ENCODE measurements at places on chromosomes 16 and 17.

DNA sequence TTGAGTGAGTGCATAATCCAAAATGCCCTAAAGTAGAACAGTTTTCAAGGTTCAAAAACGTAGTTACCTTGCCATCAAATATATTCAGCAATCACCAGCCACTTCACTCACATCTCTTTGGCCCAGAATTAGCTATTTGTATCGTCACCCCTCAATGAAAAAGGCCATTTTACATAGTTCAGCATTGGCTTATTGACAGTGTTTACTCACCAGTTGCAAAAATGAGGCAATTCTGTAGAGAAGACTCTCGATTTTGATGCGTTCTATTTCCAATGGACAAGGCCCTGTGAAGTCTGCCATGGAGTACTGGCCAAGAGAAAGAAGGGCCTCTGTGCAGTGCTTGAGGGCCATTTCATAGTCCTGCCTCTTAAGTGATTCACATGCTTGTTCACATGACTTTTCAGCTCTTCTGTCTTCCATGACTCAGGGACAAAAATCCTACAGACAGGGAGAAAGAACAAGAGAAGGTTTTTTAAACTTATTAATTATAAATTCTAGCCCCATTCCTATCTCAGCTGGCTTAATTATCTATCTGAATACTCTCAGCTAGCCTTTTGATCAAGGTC, 26.5 kb downstream of the HELZ start:
- DNase-seq, result no peak

DNA sequence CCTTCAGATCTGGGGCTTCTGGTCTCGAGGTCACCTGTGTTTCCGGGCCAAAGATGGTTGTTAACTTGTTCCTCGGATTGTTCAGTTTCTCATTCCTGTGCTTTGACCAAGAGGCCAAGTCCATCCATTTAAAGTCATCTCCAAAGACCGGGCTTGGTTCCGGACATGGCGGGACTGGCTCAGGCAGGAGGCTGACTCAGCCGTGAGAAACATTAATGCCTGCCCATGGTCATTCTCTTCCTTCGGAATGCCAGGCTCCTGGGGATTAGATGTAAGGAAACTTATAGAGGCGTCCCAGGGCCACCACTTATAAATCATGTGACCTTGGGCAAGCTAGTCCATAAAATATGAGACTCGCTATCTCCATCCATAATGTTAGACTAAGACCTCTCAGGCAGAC, 13.6 kb upstream of the NKD1 start:
- peak; percentile 7 for DNase-seq

GRCh38 chr16:79347277-79347676, 253.3 kb downstream of the MAF start:
- no peak for DNase-seq

DNA sequence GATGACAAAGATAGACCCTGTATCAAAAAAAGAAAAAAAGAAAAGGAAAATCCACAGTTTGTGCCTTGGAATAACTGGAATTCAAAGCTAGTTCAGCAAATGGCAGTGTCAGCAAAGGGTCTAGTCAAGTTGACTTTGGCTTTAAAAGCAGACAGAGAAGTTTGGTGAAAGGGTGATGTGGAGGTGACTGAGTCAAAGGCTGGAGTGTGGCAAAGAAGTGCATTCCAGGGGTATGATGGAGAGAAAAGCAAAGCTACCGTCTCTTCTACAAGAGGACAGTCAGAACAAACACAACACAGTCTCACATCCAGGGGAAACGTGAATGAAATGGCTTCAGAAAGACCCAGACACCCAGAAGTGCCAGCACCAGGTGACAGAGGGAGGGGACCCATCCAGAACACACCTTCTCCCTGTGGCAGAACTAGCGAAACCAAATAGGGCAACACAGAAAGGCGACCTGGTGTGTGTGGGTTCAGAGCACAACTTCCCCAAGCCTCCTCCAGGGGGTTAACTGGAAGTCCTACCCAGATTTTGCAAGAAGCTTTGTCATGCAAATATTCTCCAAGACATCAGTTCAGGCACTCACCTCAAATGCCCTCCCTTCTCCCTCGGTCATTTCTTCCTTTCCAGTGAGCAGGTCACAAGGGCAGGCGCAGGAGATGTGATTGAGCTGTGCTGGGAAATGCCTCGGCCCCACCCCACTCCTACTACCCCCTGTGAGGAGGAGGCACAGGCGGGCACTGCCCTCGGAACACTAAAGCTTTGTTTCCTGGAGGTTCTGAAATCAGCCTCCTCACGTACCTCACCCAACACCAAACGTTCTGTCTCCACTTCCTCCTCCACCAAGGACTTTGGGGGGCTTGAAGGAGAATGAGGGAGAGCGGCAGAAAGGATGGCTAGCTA, 481.9 kb downstream of the SOX9 start:
- peak; percentile 71 for DNase-seq

DNA sequence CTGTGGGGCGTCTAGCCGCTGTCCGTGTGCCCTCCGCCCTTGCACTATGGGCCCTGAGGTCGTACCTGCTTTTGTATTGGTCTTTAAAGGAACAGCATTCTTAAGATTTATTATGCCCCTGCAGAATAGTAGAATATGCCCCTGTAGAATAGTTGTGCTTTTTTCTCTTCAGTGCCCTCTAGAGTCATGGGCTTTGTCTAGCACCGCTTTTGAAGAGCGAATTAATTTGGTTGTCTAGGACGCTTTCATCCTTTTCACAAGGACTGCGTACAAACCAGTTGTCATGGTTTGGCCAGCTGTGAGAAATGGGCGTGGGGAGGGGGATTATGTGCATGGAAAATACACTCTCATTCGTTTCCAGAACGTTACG, 621 bp downstream of the CEP95 start:
- DNase-seq, result peak; percentile 60

DNA sequence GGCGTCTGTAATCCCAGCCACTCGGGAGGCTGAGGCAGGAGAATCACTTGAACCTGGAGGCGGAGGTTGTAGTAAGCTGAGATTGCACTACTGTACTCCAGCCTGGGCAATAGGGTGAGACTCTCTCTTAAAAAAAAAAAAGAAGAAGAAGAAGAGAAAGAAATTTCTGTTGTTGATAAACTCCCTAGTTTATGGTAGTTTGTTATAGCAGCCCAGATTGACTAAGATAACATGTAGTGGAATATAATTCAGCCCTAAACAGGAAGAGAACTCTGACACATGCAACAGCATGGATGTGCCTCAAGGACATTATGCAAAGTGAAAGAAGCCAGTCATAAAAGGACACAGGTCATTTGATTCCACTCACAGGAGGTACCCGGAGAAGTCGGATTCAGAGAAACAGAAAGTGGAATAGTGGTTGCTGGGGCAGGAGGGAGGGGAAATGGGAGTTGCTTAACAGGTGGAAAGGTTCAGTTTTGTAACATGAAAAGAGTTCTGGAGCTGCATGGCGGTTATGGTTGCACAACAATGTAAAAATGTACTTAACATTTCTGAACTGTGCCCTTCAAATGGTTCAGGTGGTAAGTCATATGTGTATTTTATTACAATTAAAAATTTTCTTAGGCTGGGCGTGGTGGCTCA, 26.0 kb upstream of the PRM1 start:
- DNase-seq, result no peak

DNA sequence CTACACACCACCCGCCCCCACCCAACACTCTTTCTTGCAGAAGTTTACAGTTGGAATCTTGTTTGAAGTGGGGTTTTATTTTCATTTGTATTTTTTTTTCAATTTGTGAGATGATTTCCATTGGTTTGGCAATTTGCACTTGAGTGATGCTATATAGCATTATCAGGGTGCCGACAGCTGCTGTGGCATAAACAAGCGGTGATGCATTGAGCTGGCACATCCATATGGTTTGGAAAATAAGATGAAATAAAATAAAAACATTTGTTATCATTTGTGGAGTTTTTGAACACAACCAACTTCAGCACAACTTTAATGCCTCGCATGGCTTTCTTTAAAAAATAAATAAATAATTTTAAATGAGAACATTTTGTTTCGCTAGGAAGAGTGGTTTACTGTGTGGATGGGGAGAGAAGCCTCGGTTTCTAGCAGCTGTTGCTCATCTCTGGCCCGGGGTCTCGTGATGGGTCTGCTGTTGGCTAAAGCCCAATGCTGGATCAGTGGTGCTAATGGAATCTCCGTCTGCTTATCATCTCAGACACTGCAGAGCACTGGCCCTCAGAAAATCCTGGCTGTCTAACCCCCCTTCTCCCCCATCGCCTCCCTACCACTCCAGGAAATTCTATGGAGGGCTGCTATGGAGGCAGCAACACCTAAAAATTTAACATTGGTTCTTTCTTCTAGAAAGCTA, 192.3 kb upstream of the MAF start:
- DNase-seq, result peak; percentile 57

DNA sequence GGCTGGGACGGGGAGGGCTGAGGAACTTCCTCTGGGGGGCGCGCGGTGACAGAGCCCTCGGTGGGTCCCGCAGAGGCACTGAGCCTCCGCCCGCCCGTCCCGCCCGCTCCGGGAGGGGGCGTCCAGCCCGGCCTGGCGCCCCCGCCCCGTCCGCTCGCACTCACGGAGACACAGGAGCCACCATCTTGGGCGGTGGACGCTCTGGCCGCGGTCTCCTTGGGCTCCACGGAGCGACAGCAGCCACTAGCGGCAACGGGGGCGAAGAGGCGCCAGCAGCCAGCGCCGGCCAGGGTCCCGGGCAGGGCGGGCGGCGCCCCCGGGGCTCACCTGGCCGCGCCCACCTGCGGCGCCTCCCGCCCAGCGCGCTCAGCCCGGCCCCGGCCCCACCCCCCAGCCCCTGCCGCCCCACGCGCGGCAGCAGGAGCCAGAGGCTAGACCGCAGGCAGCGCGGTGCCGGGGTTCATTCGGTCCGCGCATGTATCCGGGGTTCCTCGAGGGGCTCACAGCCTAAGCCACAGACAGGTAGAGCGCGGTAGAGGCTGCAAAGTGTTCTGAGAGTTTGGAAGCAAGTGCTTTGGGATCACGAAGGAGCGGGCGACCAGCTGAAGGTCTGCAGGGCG, at the start of gene C17orf113:
C17orf113 (minus strand) TSS at position 209 of the 620 bp plus-strand sequence. CDS start 7,225 bp downstream, outside the sequence.
- peak; percentile 88 for DNase-seq

- DNase-seq, result no peak
These were observed 33.4 kb downstream of the TMC7 start for GRCh38 chr16:19017179-19017578.

- DNase-seq, result no peak
These were observed 18.3 kb upstream of the RASD1 start for GRCh38 chr17:17514361-17514992.

GRCh38 chr16:23121024-23121423, 28.2 kb downstream of the USP31 start:
- DNase-seq, result no peak

DNA sequence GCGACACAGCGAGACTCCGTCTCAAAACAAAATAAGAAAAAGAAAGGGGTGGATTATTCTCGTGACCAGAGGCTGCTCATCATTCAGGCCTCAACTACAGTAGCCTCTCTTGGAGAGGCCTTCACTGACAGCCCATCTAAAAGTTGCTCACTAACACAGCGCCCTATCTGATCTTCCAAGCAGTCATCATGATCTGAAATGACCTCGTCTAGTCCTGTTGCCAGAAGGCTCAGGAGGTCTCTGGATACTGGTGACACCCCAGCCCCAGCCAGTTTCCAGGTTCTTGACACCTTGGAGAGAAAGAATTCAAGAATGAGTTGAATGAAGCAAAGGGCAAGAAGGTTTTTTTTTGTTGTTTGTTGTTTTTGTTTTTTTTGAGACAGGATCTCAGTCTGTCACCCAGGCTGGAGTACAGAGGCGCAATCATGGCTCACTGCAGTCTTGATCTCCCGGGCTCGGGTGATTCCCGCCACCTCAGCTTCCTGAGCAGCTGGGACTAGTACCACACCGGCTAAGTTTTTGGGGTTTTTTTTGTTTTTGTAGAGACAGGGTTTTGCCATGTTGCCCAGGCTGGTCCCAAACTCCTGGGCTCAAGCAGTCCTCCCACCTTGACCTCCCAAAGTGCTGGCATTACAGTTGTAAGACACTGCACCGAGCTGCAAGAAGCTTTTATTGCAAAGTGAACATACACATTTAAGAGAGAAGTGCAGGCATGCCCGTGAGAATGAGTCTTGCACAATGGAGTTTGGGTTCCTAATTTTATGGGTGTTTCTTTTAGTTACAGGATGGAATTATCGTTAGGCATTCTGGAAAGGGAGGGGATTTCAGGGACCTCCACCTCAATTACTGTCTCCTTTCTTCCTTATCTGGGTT, 2.7 kb upstream of the ZC3H7A start:
- DNase-seq, result peak; percentile 54

- DNase-seq, result peak; percentile 87
These were observed 5.0 kb downstream of the SEC14L1 start for GRCh38 chr17:77145612-77146245.

- DNase-seq, result no peak
These were observed 25.7 kb downstream of the DEXI start for GRCh38 chr16:10916534-10916933.

Data from islet precursor cell (in vitro differentiated cells).